Posterior cingulate gyrus (tissue), 11 donors: ENCODE measurements at places on chromosomes 6 and 20.

DNA sequence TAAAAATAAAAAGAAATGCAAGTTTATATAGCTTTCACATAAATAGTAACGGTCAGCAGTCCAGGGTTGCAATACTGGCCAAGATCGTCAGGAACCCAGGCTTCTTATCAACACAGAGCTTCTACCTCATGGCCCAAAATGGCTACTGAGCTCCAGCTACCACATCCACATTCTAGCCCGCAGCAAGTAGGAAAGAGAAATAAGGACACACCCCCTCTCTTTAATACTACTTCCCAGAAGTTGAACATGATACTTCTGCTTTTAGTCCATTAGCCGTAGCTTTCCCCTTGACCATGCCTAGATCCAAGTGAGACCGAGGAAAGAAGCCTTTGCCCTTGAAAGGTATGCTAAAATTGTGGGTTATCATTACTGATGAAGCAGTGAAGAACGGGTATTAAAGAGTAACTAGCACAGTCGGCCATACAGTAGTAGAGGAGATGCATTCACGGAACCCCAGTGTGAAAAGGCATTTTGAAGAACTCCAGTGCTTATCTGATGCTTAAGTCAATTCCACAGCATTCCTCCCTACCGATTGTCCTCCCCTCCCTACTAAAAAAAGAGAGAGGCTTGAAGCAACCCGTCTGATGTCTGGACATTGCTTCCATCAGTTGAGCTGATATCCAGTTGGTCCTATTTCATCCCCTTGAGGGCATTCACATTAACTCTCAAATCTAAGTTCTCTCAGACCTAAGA, 226.9 kb upstream of the RREB1 start:
- no peak for DNase-seq

- DNase-seq = no peak
These were observed 5.7 kb downstream of the LAMA2 start for GRCh38 chr6:128888444-128889175.

GRCh38 chr6:129696028-129696418, 14.0 kb downstream of the ARHGAP18 start:
- no peak for DNase-seq

DNA sequence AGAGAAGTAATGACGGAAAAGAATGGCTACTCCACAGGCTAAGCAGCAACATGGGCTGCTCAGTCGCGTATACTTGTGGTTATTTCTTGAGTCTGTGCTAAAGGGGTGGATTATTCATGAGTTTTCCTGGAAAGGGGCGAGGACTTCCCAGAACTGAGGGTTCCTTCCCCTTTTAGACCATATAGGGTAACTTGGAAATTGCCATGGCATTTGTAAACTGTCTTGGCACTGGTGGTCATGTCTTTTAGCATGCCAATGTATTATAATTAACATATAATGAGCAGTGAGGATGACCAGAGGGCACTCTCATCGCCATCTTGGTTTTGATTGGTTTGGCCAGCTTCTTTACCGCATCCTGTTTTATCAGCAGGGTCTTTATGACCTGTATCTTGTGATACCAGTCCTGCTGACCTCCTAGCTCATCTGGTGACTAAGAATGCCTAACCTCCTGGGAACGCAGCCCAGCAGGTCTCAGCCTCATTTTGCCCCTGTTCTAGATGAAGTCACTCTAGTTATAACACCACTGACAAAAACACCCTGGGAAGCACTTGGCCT, 11.4 kb downstream of the LBP start:
- DNase-seq = no peak

DNA sequence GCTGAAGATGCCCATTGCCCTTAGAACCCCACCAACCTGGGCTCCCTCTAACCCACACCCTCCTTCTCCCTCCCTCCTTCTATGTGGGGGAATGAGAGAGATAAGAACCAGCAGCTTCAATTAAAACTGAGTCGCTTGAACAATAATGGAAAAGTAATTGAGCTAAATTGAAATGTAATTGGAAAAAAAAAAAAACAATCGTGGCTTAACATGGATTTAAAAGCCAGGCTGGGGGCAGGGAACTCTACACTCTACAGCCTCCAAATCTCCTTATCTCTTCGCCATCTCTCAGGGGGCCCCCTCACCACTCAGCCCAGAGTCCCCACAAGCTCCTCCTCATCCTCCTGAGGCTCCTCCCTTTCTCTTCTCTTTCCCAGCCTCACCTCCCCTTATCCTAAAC, 83.2 kb downstream of the MDGA1 start:
- no peak for DNase-seq
